H9 (cell line): ENCODE measurements at places on chromosomes 1 and 21. TPM values are rescaled to one million over a fixed set of nuclear protein-coding genes. Genes with fewer than 3 reads are reported as not detected.
A peak's percentile ranks its signal among the peaks of the same experiment; 100 is the strongest.

DNA sequence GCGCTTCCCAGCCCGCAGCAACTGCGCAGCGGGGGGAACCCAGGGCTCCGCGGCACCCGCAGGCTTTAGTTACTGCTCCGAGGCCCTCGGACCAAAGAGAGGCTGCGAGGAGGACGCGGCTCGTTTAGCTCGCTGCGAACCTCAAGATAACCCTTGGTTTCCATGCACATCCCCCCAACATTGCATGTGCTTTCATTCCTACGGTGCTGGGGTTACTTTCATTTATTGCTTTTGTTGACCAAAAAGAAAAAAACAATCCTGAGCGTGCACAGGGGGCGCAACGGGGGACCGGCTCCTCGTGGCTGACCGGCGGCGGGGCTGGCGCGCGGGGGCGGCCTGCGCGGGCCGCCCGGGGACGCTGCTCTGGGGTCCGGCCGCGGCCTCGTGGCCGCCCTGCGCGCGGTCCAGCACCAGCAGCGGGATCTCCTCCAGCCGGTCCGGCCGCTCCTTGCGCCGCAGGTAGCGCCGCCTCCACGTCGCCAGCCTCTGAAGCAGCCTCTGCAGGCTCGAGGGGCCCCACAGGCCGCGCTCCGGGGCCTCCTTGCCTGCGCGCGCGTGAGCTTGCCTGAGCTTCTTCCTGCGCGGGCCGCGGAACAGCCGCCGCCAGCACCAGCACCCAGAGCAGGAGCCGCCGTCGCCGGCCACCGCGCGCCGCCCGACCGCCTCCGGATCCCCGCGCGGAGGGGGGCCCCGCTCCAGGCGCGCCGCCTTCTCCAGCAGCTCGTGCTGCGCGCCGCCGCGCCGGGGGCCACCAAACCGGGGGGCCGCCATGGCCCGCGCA, 77.4 kb downstream of the DESI2 start:
- DNase-seq = peak; percentile 51

DNA sequence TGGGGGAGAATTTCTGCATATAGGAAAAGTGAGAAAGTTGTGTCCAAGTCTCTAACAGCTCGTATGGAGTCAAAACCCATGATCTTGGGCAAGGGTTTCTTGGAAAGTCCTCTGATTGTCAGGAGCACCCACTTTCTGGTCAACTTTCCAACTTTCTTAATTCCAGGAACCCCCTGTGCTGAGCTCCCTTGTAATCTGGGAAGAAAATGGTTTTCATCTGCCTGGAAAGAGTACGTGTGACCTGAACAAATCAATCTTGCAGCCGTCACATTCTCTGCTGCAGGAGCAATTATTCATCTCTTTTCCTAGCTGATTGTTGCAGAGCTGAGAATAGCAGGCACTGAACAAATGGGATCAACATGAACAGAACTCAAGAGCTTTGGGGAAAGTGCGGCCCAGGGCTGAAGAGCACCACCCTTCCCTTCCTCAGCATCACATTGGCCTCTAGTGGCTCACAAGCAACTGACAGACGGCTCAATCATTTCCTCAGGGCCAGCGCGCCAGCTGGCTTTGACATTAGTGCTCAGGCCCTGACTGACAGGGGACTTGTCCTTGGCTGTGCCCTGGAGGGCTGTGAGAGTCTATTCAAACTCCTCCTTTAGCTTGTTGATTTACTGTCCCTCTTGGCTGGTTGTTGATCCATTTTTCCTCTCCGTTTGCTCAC, 295.2 kb downstream of the HLX start:
- DNase-seq = peak; percentile 58

DNA sequence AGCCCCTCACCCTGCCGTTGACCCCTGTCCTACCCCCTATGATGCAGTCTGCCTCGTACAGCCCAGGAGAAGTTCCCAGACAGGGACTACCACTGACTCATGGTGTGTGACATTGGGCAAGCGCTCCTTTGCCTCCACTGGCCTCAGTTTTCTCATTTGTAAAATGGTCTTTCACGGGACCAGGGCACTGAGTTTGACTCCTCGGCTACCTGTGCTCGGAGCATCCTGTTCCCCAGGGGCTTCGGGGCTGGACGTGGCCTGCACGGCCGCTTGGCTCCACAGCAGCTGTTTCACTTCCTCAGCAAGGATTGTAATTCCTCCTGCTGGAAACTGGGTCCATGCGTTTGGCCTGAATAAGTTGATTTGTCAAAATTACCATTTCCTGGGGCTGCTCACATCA, 277.3 kb downstream of the MATN1 start:
- DNase-seq = peak; percentile 17

DNA sequence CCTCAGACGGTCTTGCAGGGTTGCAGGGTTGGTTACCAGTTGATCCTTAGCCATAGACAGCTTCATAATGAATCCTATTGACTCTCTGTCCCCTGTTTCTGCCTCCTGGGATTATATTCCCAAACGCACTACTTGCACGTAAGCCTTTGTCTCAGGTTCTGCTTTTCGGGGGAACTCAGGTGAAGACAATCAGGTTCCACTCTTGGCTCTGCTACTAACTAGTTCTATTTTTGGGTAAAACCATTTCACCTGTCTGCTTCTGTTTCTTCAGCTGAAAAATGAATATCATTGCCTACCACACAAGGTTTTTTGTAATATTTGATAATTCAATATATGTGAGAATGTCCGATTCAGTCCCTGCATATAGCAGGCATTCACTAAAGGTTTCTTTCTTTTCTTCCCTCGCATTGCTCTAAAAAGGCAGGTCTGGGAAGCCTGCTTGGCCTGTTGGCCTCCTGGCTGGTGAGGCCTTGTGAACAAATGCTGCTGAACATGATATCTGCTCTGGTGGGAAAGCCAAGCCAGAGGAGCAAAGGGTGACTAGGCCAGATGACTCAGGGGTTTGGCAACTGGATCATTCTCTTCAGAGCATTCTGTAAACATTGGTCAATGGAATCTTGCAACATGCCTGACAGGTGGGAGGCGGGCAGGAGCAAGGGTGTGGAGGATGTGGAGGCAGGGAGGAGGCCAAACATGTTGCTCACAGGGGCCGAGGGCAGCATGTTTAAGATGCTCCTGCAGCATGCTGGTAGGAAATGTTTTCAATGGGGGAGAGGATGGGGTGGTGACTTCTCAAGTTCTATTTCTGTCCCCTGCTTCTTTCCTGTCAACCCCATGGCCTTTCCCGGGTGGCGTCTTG, 23.8 kb downstream of the IER5 start:
- no peak for DNase-seq

DNA sequence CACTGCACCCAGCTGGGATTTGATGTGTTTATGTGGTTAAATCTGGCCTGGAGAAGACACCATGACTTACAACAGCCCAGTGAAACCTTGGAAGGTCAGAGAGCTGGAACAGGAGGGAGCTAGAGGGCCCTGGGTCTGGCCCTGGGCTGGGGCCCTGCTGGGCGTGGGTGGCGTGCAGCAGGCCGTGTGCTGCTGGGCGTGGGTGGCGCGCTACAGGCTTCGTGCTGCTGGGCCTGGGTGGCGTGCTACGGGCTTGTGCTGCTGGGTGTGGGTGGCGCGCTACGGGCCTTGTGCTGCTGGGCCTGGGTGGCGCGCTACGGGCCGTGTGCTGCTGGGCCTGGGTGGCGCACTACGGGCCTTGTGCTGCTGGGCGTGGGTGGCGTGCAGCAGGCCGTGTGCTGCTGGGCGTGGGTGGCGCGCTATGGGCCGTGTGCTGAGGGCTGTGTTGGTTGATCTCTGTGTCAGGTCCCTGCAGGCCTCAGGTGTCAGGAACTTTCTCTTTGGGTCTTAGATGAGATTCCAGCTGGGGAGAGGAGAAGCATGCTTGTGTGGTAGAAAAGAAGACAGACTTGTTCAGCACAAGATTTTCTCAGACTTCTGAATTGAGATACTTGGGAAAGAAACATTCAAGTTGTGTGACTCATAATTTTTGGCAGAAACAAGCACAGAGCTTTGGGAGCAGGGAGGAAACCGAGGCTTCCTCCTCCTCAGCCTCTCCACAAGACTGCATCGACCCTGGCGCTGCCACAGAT, 66.0 kb downstream of the COL18A1 start:
- no peak for DNase-seq

Gene NBPF20
- total RNA-seq = 0.22 and 0.28 TPM in 2 replicates

Gene FCGR3A
- total RNA-seq = not detected in 2 replicates

Gene LCE3E
- total RNA-seq = not detected in 2 replicates
